Heart right ventricle (tissue), 16 donors: ENCODE measurements at places on chromosomes 4 and X.
A peak's percentile ranks its signal among the peaks of the same experiment; 100 is the strongest.

DNA sequence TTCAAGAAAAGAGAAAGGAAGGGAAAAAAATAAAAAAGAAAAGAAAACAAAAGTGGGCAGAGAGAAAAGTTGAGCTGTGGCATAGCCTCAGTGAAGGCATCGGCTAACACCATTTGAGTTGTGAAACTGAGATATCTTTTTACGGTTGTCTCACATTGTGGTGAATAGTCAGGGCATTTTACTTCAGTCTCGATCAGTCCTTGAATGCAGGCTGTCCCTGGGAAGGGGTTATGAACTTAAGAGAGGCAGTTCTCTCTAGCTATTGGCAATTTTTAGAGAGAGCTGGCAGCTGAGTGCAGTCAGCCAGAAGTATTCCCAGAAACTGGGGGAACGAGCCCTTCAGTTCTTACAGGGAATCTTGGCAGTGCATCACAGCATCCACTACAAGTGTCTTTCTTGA is 93.5 kb upstream of the SLC6A14 start:
- H3K36me3 ChIP-seq: no peaks in the 10 kb centered on the region
- H3K4me3 ChIP-seq: no peak overlapping the region
- no peak overlapping the region for H3K27ac ChIP-seq
- no peaks in the 10 kb centered on the region for H3K27me3 ChIP-seq
- no peak for DNase-seq
- H3K4me1 ChIP-seq: no peaks in the 10 kb centered on the region

DNA sequence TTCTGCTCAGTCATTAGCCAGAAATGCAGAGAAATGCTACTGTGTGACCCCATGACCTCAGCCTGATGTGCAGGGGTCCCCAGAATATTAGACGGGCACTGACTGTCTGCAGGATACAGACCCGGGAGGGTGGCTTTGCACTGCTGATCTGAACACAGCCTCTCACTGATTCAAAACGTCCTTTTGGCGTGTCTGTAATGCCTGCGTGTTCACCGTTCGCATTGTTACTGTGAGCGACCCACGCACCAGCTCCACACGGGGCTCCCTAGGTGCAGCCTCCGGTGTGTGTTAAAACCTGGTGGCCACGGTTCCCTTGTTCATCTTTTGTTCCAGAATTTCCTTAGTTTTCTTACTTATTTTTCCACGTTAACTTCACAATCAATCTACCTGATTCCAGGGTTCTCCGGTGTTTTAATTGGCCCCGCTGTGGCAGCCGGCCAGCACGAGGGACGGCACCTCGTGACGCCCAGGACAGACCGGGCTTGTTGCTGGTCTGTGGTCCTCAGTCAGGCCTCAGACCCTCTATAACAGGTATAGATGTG is 32.0 kb upstream of the SPON2 start:
- no peak overlapping the region for H3K27ac ChIP-seq
- H3K4me1 ChIP-seq: peaks cover 17% of the 10 kb centered on the region
- no peak overlapping the region for H3K4me3 ChIP-seq
- no peak for DNase-seq
- no peaks in the 10 kb centered on the region for H3K36me3 ChIP-seq

GRCh38 chr4:19248023-19248422 is 1003.7 kb upstream of the SLIT2 start:
- no peaks in the 10 kb centered on the region for H3K27me3 ChIP-seq
- no peak overlapping the region for H3K27ac ChIP-seq
- no peak overlapping the region for H3K4me3 ChIP-seq

DNA sequence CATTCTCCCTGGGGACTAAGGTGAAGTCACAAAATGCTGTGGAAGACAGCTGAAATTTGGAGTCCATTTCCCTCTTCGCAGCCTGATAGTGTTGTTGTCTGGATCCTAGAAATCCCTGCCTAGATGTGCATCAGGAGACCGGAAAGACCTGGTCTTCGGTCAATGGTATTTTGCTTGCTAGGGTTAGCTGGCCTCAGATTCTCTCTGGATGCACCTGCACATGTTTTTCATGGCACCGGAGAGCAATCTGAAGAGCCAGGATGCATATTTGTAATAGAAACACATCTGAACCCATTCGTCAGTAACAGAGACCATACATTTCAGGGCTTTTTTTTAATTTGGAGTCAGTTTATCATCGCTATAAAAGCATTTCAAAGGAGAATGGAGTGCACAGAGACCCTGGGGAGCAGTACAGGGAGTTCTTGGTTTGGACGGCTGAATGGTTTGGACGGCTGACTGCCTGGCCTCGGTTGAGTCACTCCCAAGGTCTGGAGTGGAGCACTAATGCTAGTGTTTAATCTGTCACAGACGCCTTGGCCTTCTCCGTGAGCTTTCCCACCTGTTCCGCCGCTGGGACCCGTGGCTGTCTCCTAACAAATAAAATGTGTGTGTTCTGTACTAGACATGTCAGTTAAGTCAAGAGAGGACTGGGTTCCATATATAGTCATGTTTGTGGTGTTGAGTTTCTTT is 7.5 kb upstream of the PDLIM3 start:
- H3K4me3 ChIP-seq: no peak overlapping the region
- H3K4me1 ChIP-seq: peaks cover 29% of the 10 kb centered on the region
- peak; percentile 74 for DNase-seq
- no peak overlapping the region for H3K27ac ChIP-seq
